Gastrocnemius medialis (tissue), 4 donors: ENCODE measurements at places on chromosomes 5 and 9. TPM values are rescaled to one million over a fixed set of nuclear protein-coding genes. Genes with fewer than 3 reads are reported as not detected.

ANKRD20A1 gene
- 0.13 TPM for total RNA-seq

DNA sequence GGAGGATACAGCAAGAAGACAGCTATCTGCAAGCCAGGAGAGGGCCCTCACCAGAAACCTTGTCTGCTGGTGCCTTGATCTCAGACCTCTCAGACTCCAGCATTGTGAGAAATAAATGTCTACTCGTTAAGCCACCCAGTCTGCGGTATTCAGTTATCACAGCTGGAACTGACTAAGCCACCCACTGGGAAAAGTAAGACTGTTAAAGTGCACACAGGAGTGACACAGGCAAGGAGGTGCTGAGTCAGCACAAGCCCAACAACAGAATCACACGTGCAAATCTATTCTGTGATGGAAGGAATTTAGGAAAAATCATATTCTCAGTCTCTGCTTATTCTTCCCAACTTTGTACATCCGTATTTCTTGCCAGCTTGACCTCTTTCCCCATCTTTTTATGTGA lies 200.0 kb downstream of the NR2F1-AS1 start:
- H3K27me3 ChIP-seq: no peaks in the 10 kb centered on the region
- H3K4me3 ChIP-seq: no peak overlapping the region
- H3K27ac ChIP-seq: no peak overlapping the region
- no peak for DNase-seq
- H3K36me3 ChIP-seq: no peaks in the 10 kb centered on the region

UNC13B gene
- 7.5 TPM for total RNA-seq

ESM1 gene
- 0.46 TPM for total RNA-seq

FRMD3 gene
- 62.3 TPM for total RNA-seq

GRCh38 chr5:53607886-53608285 lies 47.4 kb downstream of the NDUFS4 start:
- peaks cover 24% of the 10 kb centered on the region for H3K36me3 ChIP-seq
- no peak for DNase-seq
- H3K4me3 ChIP-seq: no peak overlapping the region
- H3K27ac ChIP-seq: no peak overlapping the region

DNA sequence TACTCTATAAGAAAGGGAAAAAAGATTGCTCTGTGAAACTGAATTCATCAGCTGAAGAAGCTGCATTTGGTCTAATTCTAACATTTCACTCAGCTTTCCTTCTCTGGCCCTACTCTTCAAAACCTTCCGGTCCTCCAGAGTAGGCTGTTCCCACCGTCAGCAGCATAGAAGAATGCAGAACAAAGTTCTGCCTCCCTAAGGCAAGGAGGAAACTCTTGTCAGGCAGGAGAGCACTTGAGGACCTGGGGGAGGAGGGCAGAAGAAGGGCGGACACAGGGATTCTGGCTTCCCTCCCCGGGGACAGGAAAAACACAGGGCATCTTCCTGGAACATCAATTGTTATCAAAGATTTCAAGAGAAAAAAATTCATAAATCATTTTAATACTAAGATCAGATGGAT lies 69.2 kb upstream of the SHB start:
- no peak overlapping the region for H3K27ac ChIP-seq
- H3K27me3 ChIP-seq: no peaks in the 10 kb centered on the region
- no peak overlapping the region for H3K4me3 ChIP-seq
- H3K36me3 ChIP-seq: no peaks in the 10 kb centered on the region
- H3K4me1 ChIP-seq: no peaks in the 10 kb centered on the region

DNA sequence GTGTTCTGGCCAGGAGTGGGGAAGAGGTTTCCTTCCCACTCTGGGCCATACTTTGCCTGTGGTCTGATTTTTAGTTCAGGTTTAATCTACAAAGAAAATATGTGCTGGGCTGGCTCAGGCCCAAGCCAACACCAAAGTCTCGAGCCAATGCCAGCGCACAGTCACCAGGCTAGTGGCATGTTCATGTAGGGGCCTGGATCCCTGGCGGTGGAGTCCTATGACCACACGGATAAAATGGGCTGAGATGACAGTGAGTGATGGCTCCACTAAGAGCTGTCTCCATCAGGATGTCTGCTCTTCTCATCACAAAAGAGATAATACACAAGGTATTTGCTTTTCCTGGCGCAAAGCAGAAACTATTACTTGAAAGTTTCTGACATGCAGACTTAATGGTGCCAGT lies 92.9 kb upstream of the PTPN3 start:
- H3K36me3 ChIP-seq: no peaks in the 10 kb centered on the region
- DNase-seq: no peak

PCDHGA12 gene
- total RNA-seq: 1.4 TPM

DNA sequence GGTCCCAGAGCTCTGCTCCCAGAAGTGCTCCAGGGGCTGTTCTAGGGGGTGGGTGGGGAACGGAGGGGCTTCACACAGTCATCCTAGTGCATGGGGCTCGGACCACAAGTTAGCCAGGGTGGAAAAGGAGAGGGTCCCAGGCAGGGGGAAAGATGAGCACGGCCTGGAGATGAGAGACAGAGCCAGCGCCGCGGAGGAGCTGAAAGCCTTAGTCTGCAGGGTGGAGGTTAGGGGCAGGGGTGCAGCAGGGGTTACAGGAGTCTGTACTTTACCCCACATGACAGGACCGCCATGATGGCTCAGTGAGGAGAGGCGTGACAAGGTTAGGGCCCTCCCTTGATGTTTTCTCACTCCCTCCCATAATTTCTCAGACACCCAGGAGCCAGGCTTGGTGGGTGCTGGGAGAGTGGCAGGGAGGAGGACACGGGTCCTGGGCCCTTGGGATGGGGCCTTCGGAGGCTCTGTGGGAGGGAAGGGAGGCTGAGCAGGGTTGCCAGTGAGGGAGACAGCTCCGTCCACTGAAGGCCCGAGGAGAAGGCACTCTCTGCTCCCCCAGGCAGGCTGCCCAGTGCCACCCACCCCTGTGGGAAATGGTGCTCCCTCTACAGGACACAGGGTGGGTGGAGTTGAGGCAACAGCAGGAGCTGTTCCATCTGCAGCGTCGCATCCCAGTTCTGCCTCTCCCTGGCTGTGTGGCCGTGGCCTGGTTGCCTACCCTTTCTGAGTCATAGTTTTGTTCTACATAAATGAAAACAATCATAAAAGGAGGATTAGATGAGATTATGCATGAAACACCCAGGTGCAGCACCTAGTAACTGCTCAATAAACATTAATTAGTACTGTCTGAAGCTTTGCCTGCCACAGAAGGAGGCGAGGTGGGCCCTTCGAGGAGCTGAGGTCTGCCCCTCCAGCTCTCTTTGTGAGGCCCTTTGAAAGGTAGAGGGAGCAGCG lies 66.2 kb downstream of the NDST1 start:
- DNase-seq: peak; percentile 8
- H3K4me1 ChIP-seq: no peaks in the 10 kb centered on the region
- H3K4me3 ChIP-seq: no peak overlapping the region
- no peaks in the 10 kb centered on the region for H3K27me3 ChIP-seq

LRRC19 gene
- total RNA-seq: 0.22 TPM

DNA sequence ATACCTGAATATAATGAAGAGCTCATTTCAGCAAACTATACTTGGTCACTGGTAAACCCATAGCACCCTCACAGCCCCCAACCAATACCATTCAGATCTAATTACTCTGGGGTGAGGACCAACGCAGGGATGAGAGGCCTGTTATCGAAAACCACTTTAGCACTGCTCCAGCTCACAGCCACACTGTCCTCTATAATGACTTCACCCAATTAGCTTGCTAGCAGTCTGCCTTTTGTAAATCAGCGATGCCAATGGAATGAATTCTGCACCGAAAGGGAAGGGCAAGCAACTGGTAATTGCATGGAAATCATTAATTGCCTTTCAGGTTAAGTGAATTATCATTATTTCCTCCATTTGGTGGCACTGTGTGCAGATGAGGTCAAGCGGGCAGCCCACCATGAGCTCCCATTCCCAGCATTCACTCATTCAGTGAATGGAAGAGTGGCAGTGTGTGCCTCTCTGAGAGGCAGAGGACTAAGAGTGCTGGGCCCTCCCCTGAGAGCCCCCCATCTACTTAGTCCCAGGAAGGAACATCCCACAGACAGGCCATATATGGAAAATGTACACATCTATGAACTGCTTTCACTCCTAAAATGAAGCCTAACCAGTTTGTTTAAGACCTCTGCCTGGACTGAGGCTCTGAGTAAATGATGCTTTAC lies 262.1 kb downstream of the SPOCK1 start:
- no peaks in the 10 kb centered on the region for H3K27me3 ChIP-seq
- H3K36me3 ChIP-seq: no peaks in the 10 kb centered on the region
- DNase-seq: no peak
- H3K4me3 ChIP-seq: no peak overlapping the region

PSD2 gene
- not detected for total RNA-seq

GRCh38 chr9:122143876-122144405 lies 15.6 kb downstream of the NDUFA8 start:
- peaks cover 19% of the 10 kb centered on the region for H3K4me1 ChIP-seq
- H3K27ac ChIP-seq: no peak overlapping the region
- H3K27me3 ChIP-seq: no peaks in the 10 kb centered on the region
- H3K4me3 ChIP-seq: no peak overlapping the region
- no peak for DNase-seq

DNA sequence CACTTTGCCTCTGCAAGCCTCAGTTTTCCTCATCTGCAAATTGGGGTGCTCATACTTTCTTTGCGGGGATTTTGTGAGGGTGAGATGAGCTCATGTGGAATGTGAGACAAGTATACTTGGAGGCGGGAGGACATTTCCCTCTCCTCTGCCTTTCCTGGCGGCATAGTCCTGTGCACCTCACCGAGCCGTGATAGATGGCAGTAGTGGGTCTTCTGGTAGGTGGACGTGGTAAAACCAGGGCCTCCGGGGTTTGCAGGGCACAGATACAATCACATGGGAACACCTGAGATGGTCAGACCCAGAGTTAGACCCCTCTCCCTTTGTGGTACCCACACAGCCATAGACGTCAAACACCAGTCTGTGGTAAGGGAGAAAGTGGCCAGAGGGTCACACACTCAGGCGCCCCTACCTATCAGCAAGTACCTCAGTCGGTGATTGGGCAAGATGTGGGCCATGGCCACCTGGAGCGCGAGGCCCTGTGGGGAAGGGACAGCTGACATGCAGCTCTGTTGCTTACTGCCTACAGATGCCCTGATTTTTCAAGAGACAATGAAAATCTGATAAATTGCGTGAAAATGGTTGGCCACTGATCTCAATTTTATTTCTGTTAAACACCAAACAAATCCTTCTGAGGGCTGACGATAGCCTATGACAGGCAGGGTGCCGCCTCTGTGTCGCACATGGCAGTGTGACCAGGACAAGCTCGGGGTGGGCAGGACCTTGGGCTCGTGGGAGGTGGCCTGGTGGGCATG lies 9.9 kb downstream of the ERGIC1 start:
- no peak for DNase-seq
- peaks cover 47% of the 10 kb centered on the region for H3K4me1 ChIP-seq
- no peak overlapping the region for H3K4me3 ChIP-seq
- no peak overlapping the region for H3K27ac ChIP-seq
- H3K36me3 ChIP-seq: no peaks in the 10 kb centered on the region

- no peak for DNase-seq
- H3K27me3 ChIP-seq: no peaks in the 10 kb centered on the region
- H3K4me3 ChIP-seq: no peak overlapping the region
These were observed 38.7 kb upstream of the SH3PXD2B start for GRCh38 chr5:172493002-172493401.

DNA sequence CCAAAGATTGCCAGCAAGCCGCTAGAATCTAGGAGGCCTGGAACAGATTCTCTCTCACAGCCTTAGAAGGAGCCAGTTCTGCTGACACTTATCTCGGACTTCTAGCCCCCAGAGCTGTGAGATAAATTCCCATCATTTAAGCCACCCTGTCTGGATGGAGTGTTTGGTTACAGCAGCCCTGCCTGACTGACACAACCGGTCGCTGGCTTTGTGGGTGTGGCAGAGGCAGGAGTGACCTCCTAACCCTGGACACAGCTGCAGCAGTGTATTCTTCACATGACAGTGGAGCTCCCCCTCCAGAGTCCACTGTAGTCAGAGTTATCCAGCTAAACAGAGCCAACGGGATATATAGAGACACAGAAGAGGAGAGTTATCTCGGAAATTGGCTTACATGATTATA lies 21.2 kb upstream of the IL17B start:
- no peak overlapping the region for H3K27ac ChIP-seq
- no peak for DNase-seq
- no peaks in the 10 kb centered on the region for H3K36me3 ChIP-seq
- no peaks in the 10 kb centered on the region for H3K27me3 ChIP-seq
- H3K4me3 ChIP-seq: no peak overlapping the region
- H3K4me1 ChIP-seq: no peaks in the 10 kb centered on the region

ZFP2 gene
- total RNA-seq: 1.8 TPM

DNA sequence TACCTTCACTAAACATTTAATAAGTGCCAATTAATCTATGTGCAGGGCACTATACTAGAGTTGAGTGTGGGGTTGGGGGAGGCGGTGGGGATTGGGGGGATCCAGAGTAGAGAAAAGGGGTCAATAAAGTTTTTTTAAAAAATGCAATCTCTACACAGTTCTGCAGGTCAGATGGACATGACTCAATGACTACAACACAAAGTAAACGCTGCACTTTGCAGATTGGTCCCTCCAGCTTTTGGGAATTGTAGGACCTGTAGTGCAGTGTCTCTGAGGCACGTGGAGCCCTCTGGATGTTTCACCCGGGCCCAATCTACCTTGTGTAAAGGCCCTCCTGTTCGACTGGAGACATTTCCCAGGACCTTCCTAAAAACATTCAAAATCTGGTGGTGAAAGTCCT lies 43.5 kb downstream of the SEMA6A start:
- DNase-seq: no peak
- H3K36me3 ChIP-seq: no peaks in the 10 kb centered on the region
- H3K4me3 ChIP-seq: no peak overlapping the region

GRCh38 chr5:337563-338130 lies 16.1 kb downstream of the AHRR start:
- DNase-seq: no peak
- H3K36me3 ChIP-seq: no peaks in the 10 kb centered on the region
- no peaks in the 10 kb centered on the region for H3K27me3 ChIP-seq
- H3K4me1 ChIP-seq: no peaks in the 10 kb centered on the region

TAF1L gene
- total RNA-seq: not detected

CCDC192 gene
- not detected for total RNA-seq

SPINK7 gene
- total RNA-seq: not detected

GRCh38 chr5:74075501-74076484 lies 449.8 kb downstream of the ARHGEF28 start:
- H3K4me3 ChIP-seq: no peak overlapping the region
- DNase-seq: no peak
- no peaks in the 10 kb centered on the region for H3K36me3 ChIP-seq
- no peaks in the 10 kb centered on the region for H3K4me1 ChIP-seq
- no peak overlapping the region for H3K27ac ChIP-seq

GRCh38 chr9:119184265-119184936 lies 184.8 kb downstream of the BRINP1 start:
- no peak overlapping the region for H3K4me3 ChIP-seq
- no peaks in the 10 kb centered on the region for H3K36me3 ChIP-seq
- no peaks in the 10 kb centered on the region for H3K27me3 ChIP-seq
- H3K4me1 ChIP-seq: peaks cover 10% of the 10 kb centered on the region
- peak overlapping the region; percentile 53 for H3K27ac ChIP-seq

DNA sequence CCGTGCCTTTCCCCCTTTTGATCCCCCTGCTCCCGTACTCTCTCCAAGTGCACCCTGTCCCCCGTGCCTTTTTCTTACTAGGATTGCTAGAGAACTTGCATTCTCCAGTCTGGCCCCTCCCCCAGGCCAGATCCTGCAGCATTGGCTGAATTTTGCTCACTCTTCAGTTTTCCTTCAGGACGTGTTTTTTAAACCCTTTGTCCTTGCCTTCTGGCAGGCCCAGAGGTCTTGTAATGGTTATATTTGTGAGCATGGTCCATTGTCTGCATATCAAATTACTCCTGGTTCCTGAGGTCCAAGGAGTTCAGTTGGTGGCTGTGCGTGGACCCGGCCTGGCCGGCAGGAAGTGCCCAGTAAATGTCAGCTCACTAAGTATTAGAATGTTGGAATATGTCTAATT lies 606 bp downstream of the TBC1D13 start:
- DNase-seq: no peak
- no peaks in the 10 kb centered on the region for H3K27me3 ChIP-seq
- peak overlapping the region; percentile 96 for H3K27ac ChIP-seq
- H3K4me1 ChIP-seq: peaks cover 16% of the 10 kb centered on the region
